Fibroblast of skin of back (primary cell): ENCODE measurements at places on chromosomes 1 and 21.

DNA sequence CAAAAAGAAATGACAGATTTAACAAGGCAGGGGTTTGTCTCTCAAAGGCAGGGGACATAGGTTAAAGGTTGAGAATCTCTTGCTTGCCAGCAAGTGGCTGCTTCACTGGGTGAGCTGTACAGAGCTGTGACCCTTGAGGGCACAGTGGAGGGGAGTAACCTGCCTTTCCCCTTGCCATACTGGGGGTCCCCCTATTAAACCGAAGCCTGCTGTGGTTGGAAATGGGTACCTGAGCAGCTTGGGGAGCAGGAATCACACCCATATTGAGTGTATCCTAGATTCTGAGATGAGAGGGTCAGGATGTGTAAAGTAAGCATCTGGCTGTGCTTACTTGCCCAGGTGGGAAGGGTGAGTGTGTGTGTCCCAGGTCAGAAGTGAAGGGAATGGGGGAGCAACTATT is 31.8 kb downstream of the WNT4 start:
- DNase-seq = no peak

- DNase-seq = no peak
These were observed 6.3 kb downstream of the CLDN8 start for GRCh38 chr21:30209601-30210000.

- no peak for DNase-seq
These were observed 400.0 kb downstream of the MATN1 start for GRCh38 chr1:30323352-30323751.

- peak; percentile 84 for DNase-seq
These were observed 17.1 kb downstream of the TEX35 start for GRCh38 chr1:178530037-178530402.

- no peak for DNase-seq
These were observed 117.3 kb downstream of the PGBD5 start for GRCh38 chr1:230308821-230309220.

GRCh38 chr1:26031611-26032220 is 10.1 kb downstream of the EXTL1 start:
- peak; percentile 64 for DNase-seq

GRCh38 chr1:218259800-218260199 is 25.3 kb upstream of the RRP15 start:
- DNase-seq = peak; percentile 6

GRCh38 chr1:89063094-89063493 is 1.9 kb downstream of the GBP1 start:
- no peak for DNase-seq

GRCh38 chr1:240074422-240074821 is 17.3 kb upstream of the FMN2 start:
- DNase-seq = no peak

DNA sequence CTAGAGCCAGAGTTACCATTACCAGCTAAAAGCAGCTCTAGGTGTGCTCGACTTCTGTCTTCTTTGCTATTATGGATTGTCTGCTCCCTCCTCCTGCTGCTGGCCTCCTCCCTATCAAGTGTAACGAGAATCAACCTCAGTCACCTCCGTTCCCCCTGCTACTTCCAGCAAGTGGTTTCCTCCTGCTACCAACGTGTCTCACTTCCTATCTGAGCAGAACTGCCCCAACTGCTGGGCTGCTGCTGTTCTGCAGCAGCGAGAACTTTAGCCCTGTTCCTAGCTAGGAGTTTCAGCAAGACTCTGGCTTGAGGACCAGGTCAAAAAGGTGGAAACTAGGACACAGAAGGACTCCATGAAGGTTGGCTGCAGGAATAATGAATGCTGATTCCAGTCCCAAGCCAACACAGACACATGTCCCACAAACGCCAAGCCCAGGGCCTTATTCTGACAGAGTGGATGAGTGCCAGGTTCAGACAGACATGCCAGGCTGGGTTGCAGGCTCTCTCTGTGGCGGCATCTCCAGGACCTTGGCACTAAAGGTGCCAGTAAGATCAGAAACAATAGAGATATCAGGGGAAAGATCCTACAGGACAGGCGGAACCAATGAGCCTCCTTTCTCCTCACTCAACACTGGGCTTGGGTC is 46.9 kb downstream of the CD34 start:
- no peak for DNase-seq

DNA sequence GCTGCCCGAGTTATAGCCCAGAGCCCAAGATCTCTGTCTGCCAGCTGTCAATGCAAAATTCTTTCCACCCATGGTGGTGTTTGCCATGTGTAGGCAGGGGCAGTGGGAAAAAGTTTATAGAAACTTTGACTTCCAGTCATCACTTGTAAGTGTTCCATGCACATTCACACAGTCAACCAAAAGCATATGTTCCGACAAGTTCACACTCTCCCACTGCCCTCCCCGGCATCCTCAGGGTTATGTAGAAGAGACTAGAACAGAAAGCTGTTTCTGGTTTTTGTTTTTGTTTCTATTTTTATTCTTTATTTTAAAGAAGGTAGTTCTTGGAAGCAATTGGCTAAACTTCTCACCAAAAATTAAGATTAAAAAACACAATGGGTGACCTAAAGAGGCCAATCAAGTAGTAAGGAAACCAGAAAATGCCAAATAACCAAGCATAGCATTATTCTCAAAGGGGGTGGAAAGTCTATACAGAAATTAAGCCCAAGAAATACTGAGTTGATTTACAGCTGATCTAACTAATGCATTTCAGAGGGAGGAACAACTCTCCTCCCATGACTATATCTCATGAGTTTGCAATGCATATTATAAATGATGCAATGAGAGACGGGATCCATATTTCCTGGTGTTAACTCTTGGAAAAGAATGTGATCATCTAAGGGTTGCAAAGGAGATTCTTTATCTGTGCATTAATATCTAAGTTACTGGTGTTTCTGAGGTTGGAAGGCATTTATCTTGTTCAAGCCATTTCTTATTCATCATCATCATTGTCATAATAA is 91.5 kb upstream of the ETS2 start:
- DNase-seq = peak; percentile 42

- no peak for DNase-seq
These were observed 2.7 kb downstream of the PER3 start for GRCh38 chr1:7786795-7787194.

GRCh38 chr1:221239181-221239580 is 359.9 kb downstream of the HLX start:
- no peak for DNase-seq

GRCh38 chr1:18861082-18861481 is 1.6 kb upstream of the TAS1R2 start:
- DNase-seq = no peak

GRCh38 chr1:241647658-241648057 is 4.4 kb upstream of the WDR64 start:
- DNase-seq = peak; percentile 84

DNA sequence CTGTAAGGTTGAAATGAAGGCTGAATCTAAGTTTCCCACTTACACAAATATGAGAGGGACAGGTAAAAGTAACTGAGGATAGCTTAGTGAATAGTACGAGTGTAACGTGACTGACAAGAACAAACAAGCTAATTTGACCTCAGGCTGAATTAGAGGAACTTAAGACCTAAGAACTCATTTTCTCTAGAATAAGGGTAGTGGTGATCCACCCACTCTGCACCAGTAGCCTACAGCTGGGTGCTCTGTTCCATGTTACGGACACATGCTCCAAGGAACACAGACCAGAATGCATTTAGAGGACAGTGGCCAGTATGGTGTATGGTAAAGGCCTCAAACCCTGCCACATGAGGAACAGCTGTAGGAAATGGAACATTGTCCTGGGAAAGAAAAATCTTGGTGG is 14.9 kb upstream of the TMEM9 start:
- no peak for DNase-seq
